Stimulated activated memory B cell treated with anti-CD40 and anti-IgM and Interleukin-4, amounts not matched to agents 10 μg/mL and 1 μg/mL and 100 μg/mL, for 72 hours (primary cell): ENCODE measurements at places on chromosomes 1 and 21.

DNA sequence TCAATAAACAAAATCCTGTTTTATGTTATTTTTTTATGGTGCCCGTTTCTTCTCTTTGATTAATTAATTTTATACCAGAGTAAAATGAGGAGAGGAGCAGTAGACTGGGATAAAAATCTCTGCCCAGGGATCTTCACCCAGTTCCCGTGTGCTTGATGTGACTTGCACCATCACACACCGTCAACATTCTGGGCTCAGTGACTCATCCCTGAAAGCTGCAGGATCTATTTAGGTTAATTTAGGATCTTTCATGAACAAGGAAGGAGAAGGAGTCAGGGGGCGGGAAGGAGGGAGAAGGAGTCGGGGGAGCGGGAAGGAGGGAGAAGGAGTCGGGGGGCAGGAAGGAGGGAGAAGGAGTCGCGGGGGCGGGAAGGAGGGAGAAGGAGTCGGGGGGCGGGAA, 182.4 kb downstream of the SMYD3 start:
- ATAC-seq = no peak

DNA sequence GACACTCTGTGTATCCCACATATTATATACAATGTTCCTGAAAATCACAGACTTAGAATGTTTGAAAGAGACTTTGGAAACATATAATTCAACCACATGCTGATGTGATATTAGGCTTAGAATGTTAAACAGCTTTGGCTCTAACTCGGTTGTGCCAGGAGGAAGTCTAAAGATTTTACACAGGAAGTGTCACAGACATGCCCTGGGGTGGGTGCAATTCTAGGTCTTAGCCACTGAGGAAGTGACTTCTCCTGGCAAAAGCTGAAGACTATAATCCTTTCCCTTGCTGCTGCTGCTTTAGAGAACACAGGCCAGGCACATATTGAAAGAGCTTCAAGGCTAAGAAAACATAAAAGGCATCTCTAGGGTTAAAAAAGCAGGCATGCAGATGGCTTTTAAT, 51.0 kb downstream of the RPL5 start:
- peak; percentile 57 for ATAC-seq

GRCh38 chr21:42565886-42566523, 52.4 kb downstream of the SLC37A1 start:
- no peak for ATAC-seq

DNA sequence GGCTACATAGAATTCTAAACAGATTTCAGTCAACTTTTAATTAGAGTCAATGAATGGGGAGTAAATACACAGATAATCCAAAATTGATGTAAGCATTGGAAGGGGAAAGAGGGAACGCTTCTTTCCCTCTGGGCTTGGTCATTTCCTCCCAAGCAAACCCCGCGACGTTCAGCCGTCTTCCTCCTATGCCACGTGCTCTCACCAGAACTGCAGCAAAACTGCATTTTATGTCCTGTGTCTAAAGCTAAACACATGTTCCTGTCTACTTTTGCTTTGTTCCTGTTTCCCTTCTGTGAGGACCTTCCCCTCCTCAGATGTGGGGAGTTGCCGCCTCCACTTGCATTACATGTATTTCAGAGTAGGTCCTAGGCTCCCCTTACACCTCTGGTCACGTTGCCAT, 27.2 kb downstream of the UTP25 start:
- no peak for ATAC-seq

DNA sequence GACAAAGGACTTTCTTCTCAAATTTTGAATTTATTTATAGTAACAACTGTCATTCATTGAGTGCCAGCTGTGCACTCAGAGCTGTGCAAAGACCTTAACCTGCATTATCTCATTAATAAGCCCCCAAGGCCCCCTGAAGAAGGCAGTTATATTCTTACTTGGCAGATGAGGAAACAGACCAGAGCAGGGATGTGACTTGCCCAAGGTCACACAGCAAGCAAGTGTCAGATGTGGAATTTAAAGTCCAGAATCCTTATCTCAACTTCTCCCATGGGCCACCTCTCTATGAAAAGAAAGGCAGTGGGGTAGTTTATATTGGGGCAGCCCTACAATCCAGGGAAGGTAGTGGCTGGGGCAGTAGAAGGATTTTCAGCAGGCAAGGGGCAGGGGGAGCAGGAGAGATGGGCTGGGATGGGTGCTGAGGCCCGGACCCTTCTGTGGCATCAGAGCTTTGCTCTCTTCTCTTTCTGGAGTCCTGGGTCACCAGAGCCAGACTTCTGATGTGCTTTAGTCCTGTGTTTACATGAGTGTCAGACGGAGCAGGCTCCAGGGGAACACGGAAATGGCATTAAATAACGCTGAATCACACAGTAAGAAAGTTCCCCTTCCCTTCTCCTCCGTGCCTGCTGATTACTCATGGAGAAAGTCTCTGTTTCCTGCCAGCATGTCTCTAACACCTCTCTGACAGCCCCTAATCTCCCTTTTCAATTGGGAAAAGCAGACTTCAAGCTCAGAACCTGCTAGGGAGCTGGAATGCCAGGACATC, 39.5 kb downstream of the EPHB2 start:
- ATAC-seq = peak; percentile 62

DNA sequence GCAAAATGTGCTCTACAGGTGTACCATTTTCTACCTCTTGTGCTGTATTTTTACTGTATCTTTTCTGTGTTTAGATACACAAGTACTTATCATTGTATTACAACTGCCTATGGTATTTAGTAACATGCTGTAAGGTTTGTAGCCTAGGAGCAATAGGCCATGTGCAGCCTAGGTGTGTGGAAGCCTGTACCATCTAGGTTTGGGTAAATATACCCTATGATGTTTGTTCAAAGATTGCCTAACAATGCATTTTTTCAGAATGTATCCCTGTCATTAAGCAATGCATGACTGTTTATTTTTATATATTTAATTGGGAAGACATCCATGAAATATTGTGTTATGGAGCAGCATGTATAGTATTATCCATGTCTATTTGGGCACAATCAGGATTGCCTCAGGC, 11.0 kb downstream of the ETV3L start:
- ATAC-seq = no peak

- no peak for ATAC-seq
Measured at GRCh38 chr1:178953034-178953433, 72.7 kb upstream of the FAM20B start.

GRCh38 chr1:157469752-157470675, 82.3 kb downstream of the FCRL5 start:
- peak; percentile 31 for ATAC-seq
